ENCODE measurements at places on chromosomes 2 and 18.

DNA sequence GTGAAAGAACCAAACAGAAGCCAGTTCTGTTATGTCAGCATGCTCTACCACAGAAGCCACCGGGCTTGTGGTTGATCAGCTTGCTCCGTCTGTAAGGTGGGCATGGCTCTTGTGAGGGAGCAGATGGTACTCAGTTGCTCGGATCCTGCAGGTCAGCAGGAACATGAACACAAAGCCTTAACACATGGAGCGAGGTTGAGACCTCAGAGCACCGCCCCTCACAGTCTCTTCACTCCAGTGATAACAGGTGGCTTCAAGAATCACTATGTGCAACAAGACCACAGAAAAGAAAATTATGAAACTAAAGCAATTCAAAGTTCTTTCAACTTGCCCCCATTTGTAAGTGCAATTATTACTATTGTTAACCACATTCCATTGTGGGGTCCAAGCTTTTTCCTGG, 72.1 kb downstream of the OSBPL6 start:
- DNase-seq, result no peak

GRCh38 chr2:3450385-3451010, 68.8 kb downstream of the ADI1 start:
- DNase-seq, result no peak

- DNase-seq, result no peak
Observed at GRCh38 chr2:12931186-12931844, 214.6 kb downstream of the TRIB2 start.

DNA sequence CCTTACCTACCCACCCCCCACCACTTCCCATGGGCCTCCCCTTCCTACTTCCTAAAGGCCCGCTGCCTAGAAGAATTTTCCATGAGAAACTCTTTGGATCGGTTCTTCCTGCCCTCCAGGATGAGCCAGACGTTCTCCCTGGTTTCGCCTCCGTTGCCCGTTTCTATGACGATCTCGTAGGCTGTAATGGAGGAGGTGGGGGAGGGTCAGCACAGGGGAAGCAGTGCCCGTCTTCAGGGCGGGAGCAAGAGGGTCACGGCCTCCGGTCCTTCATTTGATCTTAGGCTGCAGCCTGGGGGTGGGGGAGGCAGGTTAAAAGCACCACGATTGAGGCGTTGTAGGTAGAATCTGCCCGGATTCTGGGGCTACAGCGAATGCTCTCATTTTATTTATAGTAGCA, 172.0 kb downstream of the LOXHD1 start:
- no peak for DNase-seq

DNA sequence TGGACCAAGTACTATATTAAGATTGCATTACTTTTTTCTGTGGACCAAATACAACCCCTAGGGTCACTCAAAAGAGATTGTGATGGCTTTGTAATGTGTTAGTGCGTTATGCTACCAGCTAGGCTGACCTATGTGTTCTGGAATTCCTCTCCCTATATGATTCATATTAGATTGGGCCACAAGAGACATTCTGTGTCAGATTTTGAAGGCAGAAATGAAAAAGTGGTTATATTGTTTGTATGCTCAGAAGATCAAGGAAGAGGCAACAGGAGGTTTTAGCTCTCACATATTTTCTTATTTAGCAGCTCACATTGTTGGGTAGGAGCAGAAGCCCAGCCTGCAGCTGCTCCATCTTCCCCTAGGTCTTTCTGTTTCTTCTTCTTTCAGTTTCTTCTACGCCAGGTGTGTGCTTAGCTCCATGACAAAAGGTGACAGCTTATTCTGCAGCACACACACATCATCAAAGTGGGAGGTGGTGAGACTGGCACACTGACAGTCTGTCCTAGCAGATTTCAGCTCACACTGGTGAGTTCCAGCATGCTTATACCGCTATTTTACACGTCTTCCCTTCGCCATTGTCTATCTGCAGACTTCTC, 156.8 kb upstream of the UBE2E3 start:
- no peak for DNase-seq

DNA sequence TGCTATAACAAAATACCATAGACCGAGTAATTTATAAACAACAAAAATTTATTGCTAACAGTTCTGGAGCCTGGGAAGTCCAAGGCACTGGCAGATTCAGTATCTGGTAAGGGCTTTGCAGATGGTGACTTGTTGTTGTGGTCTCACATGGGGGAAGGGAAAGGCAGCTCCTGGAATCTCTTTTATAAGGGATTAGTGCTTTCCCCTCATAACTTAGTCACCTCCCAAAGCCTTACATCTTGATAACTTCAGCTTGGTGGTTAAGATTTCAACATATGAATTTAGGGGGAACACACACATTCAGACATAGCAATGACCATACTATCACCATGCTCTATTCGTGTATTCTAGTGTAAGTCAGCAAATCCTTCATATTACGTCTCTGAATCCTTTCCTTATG, 447.6 kb upstream of the TCF4 start:
- DNase-seq, result no peak

DNA sequence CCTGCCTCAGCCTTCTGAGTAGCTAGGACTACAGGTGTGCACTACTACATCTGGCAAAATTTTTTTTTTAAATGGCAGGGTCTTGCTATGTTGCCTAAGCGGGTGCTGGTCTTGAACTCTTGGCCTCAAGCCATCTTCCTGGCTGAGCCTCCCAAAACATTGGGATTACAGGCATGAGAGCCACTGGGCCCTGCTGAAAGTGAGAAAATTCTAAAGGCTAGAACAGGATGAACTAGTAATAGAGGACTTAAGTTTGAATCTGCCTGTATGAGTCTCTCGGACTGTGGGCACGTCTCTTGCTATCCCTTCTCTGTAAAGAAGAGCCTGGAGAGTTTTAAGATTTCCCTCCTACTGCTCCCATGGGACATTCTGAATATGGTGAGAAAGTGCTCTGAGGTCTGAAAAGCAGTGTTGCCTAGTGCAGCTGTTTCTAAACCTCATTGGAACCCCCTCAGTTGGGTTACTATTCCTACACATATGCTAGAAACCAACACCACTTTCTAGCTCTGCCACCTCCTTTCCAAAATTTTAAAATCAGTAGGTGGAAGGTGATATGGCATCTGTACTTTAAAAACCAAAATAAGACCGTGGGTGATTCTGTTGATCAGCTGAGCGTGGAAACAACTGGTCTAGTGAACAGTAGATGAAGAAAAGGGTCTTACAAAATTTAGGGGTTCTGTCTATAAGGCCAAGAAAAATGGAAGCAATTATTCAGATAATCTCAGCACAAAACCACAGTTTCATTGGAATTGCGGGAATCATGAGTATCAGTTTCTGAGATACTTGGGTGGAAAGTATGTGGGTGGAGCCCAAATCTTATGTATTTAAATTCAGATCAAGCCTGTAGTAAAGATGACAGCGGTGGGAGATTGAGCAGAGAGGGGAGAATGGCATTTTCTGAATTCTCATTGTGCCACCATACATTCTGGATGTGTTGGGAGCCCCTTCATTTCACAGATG, 259.8 kb upstream of the CXCR4 start:
- DNase-seq, result no peak

DNA sequence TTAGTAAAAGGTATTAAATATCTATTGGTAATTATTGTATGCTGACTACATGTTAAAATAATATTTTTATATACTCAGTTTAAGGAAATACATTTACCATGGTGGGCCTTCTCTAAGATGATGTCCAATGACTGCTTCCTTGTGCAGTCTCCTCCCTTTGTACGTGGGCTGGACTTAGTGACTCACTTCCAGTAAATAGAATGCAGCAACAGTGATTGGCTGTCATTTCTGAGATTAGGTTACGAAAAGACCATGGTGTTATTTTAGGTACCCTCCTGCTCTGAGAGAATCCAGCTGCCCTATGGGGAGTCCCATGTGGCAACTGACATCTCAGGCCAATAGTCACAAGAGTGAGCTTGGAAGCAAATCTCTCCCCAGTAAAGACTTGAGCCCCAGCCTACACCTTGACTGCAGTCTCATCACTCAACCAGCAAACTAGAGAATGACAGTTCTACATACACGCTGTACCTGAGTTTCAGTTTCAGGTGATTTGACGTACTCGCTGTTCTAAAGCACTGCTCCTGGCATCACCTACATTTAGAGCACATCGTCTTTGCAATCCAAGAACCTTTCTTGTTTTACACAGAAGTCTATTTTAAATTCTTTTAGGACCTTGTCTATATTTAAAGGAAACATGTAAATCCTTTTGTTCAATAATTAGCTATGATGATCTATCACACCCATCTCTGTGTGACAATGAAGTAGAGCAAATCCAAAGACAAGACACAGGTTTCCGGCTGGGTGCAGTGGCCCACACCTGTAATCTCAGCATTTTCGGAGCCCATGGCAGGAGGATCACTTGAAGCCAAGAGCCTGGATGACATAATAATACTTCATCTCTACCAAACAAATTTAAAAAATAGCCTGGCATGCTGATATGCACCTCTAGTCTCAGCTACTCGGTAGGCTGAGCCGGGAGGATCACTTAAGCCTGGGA, 87.2 kb downstream of the COBLL1 start:
- DNase-seq, result no peak

GRCh38 chr18:5173646-5174045, 23.4 kb downstream of the AKAIN1 start:
- DNase-seq, result no peak

DNA sequence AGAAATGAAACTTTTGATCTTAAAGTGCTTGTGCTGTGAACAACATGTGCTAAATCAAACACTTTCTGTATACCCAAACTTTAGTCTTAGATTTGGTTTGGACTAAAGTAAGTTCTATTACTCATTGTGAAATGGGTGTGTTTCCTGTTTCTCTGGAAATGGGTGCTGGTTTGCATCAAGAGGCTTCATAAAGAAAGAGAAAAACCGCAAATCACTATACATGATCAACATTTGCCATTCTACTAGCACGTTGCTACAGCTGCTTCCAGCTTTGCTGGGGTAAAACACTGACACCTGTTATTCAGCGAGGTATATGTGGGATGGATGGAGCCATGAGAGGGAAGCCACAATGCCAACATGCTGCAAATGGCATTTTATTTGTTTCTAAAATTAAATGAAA, 547.0 kb upstream of the ACVR2A start:
- DNase-seq, result no peak

GRCh38 chr2:194566907-194567660, 1089.9 kb upstream of the SLC39A10 start:
- no peak for DNase-seq

All from KG1 (cell line).